ENCODE measurements at places on chromosomes 11 and 22.

- no peak for DNase-seq
These were observed 239.1 kb upstream of the ARHGAP20 start for GRCh38 chr11:110951037-110951949.

GRCh38 chr22:38124236-38124974 lies 13.9 kb upstream of the BAIAP2L2 start:
- no peak for DNase-seq

DNA sequence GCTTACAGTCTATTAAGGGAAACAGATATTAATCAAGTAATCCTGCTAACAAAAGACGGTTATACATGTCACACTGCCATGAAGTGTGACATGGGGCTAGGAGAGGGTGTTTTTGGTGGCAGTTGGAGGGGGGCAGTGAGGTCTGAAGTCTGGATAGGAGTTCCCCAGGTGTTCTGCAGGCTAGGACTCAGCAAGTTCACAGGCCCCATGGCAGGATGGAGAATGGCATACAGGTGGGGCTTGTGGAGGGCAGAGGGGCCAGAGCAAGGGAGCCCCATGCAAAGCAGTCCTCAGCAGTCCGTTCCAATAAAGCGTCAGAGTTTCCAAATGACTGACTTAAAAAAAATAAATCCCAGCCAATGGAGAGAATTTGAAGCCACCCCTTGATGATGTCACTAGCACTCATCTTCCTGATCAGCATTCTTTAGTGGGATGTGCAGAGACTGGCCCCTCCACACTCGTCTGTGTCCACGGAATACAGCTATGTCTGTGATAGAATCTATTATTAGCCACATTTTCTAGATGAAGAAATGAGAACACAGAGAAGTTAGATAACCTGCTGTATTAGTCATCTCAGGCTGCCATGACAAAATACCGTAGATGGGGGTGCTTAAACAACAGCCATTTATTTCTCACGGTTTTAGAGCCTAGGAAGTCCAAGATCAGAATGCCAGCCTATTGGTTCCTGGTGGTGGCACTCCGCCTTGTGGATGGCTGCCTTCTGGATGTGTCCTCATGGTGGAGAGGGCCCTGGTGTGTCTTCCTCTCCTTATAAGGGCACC lies 32.6 kb downstream of the PRDM11 start:
- no peak for DNase-seq

GRCh38 chr11:67657300-67657699 lies 6.8 kb upstream of the ACY3 start:
- no peak for DNase-seq

DNA sequence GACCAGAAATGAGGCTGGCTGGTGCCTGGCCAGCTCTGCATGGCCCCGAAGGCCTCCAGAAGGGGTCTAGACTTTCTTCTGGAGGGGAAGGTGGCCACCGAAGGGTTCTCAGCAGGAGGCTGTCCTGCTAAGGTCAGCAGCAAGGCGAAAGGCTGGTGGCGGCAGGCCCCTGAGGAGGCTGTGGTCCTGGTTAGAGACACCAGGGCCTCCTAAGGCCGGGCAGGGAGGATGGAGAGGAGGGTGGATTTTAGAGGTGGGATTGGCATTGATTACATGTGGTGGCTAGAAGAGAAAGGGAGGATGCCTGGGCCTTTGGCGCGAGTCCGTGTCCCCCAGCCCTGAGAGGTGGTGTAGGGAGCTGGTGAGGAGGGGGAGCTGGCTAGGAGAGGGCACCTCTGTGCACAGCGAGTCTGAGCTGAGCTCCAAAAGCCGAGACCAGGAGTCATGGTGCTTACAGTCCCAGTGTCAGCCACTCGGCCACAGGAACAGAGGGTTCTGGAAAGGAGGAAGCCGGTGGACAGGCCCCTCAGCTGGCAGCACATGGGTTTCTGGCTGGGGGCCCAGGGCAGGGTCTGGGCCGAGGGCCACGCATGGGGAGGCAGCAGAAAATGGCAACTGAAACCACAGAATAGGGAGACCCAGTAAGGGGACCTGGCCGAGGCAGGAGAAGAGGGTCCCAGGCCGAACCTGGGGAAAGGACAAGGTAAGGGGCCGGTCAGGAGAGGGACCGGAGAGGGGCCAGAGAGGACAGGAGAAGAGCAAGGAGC lies 2.5 kb downstream of the FERMT3 start:
- no peak for DNase-seq

DNA sequence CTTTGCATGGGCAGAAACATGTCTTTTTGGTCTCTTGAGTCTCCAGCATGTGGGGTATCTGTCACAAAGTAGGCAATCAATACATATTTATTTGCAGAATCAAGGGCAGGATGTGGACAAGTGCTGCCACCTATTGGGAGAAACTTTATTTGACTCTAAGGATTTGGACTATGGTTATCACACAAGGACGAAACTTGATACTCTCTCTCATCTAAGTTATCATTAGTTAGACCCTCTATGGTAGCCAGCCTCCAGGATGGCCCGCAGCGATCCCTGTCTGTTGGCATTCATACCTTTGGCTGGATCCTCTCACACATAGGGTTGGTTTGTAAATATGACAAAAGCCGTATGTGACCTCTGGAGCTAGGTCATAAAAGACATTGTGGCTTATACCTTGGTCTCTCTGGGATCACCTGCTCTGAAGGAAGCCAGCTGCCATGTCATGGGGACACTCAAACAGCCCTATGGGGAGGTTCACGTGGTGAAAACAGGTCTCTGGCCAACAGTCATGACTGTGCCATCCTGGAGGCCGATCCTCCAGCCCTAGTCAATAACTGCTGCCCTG lies 1.1 kb upstream of the FBXO7 start:
- DNase-seq = peak; percentile 79

DNA sequence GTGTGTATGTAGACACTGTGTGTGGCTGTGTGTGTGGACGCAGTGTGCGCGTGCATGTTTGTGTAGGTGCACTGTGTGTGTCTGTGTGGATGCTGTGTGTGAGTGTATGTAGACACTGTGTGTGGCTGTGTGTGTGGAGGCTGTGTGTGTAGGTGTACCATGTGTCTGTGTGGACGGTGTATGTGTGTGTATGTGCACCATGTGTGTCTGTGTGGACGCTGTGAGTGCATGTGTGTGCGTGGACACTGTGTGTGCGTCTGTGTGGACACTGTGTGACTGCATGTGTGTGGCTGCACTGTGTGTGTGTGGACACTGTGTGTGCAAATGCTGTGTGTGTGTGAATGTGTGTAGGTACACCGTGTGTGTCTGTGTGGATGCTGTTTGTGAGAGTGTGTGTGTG lies 10.3 kb downstream of the TRPM5 start:
- DNase-seq = no peak

DNA sequence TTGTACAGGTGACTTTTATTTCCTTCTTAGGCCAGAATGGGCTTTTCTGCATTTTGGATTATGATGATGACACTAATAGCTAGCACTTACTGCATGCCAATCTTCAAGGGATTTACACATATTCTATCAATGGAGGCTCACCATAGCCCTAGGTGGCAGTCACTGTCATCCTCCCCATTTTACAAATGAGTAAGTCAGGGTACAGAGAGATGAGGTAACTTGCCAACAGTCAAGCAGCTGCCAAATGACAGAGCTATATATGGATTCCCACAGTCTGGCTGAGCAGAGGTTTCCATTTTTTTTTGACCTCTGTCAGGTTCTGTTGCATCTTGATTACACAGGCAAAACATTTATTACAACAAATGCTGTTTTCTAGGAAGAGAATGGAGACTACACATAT lies 23.8 kb upstream of the C11orf96 start:
- DNase-seq = no peak

GRCh38 chr22:47602732-47603131 lies 840.3 kb downstream of the TBC1D22A start:
- DNase-seq = no peak

DNA sequence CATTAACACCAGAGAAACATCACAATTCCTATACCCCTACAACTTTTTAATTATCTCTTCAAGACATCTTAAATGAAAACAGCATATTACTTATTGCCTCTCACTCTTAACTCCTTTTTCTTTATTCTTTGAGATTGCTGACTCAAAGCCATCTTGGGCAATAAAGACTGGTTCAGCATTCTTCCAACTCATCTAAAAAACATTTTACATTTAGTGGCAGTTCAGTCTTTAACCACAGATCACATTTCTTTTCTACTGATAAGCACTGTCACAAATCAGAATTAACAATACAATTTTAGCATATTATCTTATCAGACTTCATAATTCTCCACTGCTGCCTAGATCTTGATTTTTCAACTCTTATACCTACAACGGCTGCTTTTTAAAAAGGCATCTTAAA lies 34.0 kb downstream of the SIK3 start:
- no peak for DNase-seq

DNA sequence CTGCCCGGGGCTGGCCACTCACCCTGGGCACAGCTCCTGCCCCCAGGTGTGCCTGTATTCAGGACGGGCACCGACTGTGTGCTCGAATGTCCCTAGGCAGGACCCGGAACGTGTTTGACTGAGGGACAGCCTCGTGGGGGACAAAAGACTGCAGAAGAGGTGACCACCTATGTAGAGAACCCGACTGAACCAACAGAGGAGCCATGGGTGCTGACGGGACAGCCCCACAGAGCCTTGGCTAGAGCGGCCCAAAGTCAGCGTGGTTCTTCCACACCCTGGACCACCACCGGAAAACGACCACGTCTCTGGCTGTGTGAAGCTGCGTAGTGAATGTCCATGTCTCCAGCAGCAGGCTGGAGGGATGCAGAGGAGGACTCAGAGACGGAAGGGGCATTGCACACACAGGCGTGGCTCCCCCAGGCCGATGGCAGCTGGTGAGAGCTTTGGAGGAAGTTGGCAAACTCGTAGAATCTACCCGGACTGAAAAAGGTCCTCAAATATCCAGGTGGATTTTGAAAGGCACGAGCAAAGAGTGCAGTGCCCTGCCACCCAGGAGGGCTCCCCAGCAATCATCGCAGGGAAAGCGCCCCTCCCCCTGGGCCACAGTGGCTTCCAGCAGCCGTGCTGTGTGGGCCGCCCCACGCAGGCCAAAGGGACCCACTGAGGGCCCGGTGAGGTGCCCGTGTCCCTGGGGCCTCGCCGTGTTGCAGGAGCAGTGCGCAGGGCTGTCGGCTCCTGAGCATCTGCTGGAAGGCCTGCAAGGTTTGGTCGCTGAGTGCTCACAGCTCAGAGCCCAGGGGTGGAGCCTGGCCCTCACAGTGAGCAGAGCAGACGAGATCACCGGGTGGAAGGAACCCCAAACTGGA lies 17.5 kb upstream of the MUC5B start:
- DNase-seq = no peak

GRCh38 chr22:28896611-28897010 lies 13.2 kb downstream of the ZNRF3 start:
- no peak for DNase-seq

- DNase-seq = no peak
These were observed 3.4 kb downstream of the CCDC116 start for GRCh38 chr22:21635771-21636510.

DNA sequence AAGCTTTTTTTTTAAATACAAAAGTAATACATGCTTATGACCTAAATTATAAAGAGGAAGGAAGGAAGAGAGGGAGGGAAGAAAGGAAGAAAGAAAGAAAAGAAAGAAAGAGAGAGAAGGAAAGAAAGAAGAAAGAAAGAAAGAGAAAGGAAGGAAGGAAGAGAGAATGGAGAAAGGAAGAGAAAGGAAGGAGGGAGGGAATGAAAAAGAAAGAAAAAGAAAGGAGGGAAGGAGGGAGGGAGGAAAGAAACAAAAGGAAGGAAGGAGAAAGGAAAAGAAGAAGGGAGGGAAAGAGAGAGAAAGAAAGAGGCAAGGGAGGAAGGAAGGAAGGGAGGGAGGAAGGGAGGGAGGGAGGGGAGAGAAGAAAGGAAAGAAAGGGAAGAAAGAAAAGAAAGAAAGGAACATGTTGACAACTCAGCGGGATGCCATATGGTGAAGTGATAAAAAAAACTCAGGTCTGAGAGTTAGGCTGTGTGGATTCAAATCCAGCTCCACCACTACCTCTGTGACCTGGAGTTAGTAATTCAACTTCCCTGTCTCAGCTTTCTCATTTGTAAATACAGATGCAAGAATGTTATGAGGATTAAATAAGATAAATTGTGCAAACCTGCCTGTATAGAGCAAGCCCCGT lies 9.6 kb upstream of the EED start:
- DNase-seq = no peak

- no peak for DNase-seq
These were observed 127.1 kb upstream of the ANO3 start for GRCh38 chr11:26204839-26205238.

- no peak for DNase-seq
These were observed 430 bp downstream of the CDC42EP1 start for GRCh38 chr22:37560608-37561211.

DNA sequence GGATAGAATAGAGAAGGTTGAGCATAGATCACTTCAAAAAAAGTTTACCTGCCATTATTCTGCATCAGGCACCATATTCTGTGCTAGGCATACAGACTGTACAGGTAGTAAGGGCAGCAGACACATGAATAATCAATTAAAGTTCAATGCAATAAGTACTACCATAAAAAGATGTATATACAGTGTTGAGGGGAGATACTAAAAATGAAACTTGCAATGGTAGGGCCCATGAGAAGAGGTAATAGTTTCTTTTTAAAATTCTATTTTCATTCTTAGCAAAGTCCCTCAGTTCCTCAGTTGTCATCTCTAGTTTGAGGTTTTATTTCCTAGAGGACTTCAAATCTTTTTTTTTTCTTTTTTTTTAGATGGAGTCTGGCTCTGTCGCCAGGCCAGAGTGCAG lies 819.9 kb downstream of the FAM181B start:
- no peak for DNase-seq

GRCh38 chr11:74307434-74307833 lies 4.0 kb downstream of the P4HA3 start:
- DNase-seq = no peak

DNA sequence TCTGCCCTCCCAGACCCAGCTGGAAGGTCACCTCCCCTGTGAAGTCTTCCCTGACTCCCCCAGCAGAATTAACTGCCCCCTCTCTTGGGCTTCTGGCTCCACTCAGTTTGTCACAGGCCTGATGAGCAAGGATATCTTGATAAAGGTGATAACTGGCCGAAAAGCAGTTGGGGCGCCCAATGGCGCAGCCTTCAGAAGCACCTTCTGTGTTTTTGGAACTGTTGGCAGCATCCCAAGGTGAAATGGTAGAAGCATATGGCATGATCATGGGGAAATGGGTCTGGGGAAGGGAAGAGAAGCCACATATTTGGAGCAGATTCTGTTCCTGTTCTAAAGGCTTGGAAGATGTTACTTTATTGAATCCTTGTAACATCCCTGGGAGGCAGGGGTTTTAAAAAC lies 2.8 kb upstream of the TAB1 start:
- DNase-seq = no peak

DNA sequence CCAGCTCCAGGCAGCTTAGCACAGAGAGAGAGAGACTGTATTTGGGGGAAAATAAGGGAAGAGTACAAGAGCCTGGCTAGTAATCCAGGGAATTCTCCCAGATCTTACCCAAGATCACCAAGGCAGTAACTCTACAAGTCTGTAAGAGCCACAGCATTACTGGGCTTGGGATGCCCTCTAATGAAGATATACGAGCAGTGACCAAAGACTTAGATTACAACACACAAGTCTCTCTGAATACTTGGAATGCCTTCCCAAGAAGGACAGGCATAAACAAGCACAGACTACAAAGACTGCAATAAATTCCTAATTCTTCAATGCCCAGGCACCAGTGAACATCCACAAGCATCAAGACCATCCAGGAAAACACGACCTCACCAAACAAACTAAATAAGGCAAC lies 17.7 kb downstream of the DNAJC24 start:
- no peak for DNase-seq

GRCh38 chr22:37419969-37420685 lies 7.2 kb downstream of the ELFN2 start:
- peak; percentile 19 for DNase-seq

All from CD4-positive, alpha-beta T cell treated with Interleukin-21 for 1 hour (primary cell).